ENCODE measurements at places on chromosomes 2 and 18. TPM values are rescaled to one million over a fixed set of nuclear protein-coding genes. Genes with fewer than 3 reads are reported as not detected.

DNA sequence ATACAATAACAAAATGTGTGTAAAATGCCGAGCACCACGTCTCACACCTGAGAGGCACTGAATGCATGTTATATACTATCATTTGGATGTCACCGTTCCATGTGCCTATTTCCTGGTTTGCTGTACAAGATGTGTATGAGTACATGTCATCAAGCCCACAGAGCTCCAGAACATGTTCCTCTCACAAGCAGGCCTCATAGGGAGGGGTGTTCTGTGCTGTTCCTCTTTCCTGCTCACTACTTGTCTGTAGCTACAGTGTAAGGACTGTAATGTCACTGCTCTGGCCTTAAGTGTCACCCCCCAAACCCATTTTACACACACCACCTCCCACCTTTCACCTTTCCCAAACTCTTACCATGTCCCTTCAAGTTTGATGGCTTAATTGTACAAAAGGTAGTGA, 1.8 kb downstream of the AFF3 start:
- no peak for DNase-seq
- peaks cover 17% of the 10 kb centered on the region for H3K4me1 ChIP-seq
- no peak overlapping the region for H3K27ac ChIP-seq
- H3K36me3 ChIP-seq: no peaks in the 10 kb centered on the region
- peaks cover 40% of the 10 kb centered on the region for H3K27me3 ChIP-seq

- no peaks in the 10 kb centered on the region for H3K4me1 ChIP-seq
- H3K4me3 ChIP-seq: no peak overlapping the region
- H3K27ac ChIP-seq: no peak overlapping the region
- no peak for DNase-seq
- H3K36me3 ChIP-seq: no peaks in the 10 kb centered on the region
Measured at GRCh38 chr2:205764270-205764746, 82.0 kb downstream of the NRP2 start.

- no peak for DNase-seq
- H3K4me1 ChIP-seq: no peaks in the 10 kb centered on the region
- H3K27me3 ChIP-seq: peaks cover 46% of the 10 kb centered on the region
- no peak overlapping the region for H3K27ac ChIP-seq
Measured at GRCh38 chr2:134489732-134490384, 228.9 kb downstream of the TMEM163 start.

DNA sequence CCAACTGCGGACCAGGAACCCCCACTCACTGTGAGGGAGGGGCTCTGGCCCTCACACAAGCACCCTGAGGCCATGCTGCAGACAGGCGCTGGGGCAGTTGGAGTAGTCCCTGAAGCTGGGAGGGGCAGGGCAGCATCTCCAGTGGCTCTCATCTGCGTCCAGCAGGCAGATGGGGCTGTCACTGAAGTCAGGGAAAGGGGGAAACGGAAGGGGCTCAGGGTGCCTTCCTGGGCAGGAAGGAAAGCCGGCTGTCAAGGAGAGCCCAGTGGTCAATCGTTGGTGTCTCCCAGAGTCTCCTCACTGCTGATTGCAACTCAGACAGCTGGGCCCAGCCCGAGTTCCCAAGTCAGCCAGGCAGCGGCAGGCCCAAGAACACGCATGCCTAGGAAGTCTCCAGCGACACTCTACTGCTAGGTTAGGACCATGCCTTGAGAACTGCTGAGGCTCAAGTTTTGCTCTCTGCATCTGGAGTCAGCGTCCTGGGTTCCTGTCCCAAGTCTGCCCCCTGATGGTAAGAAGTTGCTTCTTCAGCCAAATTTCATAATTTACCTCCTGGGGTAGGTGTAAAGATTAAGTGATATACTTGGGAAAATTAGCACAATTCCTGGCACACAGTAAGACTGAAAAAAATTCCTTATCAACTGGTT, 27.4 kb upstream of the NMUR1 start:
- H3K27ac ChIP-seq: peak overlapping the region; percentile 78
- H3K27me3 ChIP-seq: peaks cover 4% of the 10 kb centered on the region
- DNase-seq: peak; percentile 85
- H3K4me3 ChIP-seq: peak overlapping the region; percentile 51

GRCh38 chr2:156340377-156340776, 7.9 kb upstream of the NR4A2 start:
- DNase-seq: no peak
- no peaks in the 10 kb centered on the region for H3K36me3 ChIP-seq

DNA sequence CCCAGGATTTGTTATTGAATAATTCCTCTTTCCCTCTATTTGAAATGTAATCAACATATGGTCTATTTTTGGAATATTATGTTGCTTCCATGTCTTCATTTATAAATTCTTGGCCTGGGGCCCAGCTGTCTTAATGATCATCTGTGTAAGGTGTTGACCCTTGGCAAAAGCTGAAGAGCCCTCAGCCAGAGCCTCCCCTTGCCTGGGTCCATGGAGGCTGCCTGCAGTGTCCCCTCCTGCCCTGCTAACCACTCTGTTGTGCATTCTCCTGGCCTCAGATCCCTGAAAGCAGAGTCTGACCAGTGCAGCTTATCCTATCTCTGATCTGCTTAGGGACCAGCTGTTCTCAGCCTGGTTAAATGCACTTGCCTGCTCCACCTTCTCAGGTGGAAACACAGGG, 226.1 kb upstream of the APCDD1 start:
- no peaks in the 10 kb centered on the region for H3K36me3 ChIP-seq
- no peak for DNase-seq
- H3K4me3 ChIP-seq: no peak overlapping the region
- no peak overlapping the region for H3K27ac ChIP-seq
- H3K27me3 ChIP-seq: no peaks in the 10 kb centered on the region
- H3K4me1 ChIP-seq: no peaks in the 10 kb centered on the region

GRCh38 chr2:85318222-85319074, 9.3 kb downstream of the TGOLN2 start:
- peaks cover 55% of the 10 kb centered on the region for H3K4me1 ChIP-seq
- no peak for DNase-seq
- peak overlapping the region; percentile 16 for H3K4me3 ChIP-seq
- peaks cover 69% of the 10 kb centered on the region for H3K36me3 ChIP-seq
- peak overlapping the region; percentile 51 for H3K27ac ChIP-seq
- H3K27me3 ChIP-seq: no peaks in the 10 kb centered on the region

- no peak overlapping the region for H3K27ac ChIP-seq
- H3K4me3 ChIP-seq: no peak overlapping the region
- H3K4me1 ChIP-seq: no peaks in the 10 kb centered on the region
- DNase-seq: no peak
- peaks cover 12% of the 10 kb centered on the region for H3K27me3 ChIP-seq
Measured at GRCh38 chr2:224062481-224063297, 23.6 kb upstream of the SERPINE2 start.

DNA sequence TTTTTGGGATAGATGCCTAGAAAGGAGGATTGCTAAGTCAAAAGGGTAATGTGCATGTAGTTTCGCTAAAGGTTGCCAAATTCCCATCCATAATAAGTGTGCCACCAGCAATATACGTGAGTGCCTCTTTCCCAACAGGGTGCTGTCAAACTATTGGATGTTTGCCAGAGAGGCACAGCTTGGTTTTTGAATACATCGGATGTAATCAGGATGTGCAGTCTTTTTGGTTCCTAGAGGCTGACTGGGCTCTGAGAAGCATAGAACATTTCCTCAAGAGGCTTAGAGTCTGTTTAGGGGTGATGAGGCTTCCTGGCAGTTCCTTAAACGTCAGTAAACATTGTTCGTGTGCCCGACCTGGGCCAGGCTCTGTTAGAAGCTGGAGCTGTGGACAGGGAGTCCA, 28.0 kb downstream of the AGAP1 start:
- no peaks in the 10 kb centered on the region for H3K4me1 ChIP-seq
- H3K4me3 ChIP-seq: no peak overlapping the region

GRCh38 chr2:97743913-97744312, 30.5 kb downstream of the ZAP70 start:
- no peaks in the 10 kb centered on the region for H3K27me3 ChIP-seq
- no peak overlapping the region for H3K4me3 ChIP-seq
- peaks cover 83% of the 10 kb centered on the region for H3K4me1 ChIP-seq
- no peak for DNase-seq
- H3K27ac ChIP-seq: peak overlapping the region; percentile 83

GRCh38 chr18:24989760-24990593, 362.0 kb downstream of the ZNF521 start:
- H3K27me3 ChIP-seq: no peaks in the 10 kb centered on the region
- no peak overlapping the region for H3K27ac ChIP-seq
- DNase-seq: no peak

DNA sequence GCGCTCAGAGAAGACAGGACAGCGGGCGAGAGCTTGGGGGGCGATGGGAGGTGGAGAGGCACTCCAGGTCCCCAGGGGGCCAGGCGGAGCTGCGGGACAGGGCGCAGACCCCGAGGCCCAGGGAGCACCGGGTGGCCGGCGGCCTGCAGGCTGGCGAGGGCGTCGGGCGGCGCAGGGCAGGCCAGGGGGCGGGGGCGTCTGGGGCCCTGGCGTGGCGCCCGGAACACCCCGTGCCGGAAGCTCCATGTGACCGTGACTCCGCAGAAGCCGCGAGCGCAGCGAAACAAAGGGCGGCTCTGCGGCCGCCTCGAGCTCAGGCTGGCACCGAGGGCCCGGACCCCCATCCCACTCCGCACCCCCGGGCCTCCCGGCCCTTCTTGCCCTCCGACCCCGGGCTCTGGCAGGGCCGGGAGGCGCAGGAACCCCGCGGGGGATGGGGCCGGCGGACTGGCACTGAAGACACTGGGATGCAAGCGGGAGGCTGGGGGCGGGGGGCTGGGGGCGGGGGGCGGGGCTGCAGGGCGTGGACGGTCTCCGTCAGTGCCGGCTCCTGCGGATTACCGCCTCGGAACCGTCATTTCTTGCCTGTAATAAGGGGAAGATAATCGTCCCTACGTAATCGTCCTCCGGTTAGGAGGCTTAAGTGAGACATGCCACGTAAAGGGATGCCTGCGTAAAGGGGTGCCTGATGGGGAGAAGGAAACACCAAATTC, 19.1 kb downstream of the SH2D6 start:
- peaks cover 36% of the 10 kb centered on the region for H3K4me1 ChIP-seq
- H3K36me3 ChIP-seq: no peaks in the 10 kb centered on the region
- H3K27me3 ChIP-seq: no peaks in the 10 kb centered on the region
- peak; percentile 79 for DNase-seq

GRCh38 chr2:237042101-237042500, 43.6 kb upstream of the COPS8 start:
- no peaks in the 10 kb centered on the region for H3K36me3 ChIP-seq
- peaks cover 10% of the 10 kb centered on the region for H3K27me3 ChIP-seq

- no peak overlapping the region for H3K27ac ChIP-seq
- DNase-seq: no peak
- H3K4me1 ChIP-seq: peaks cover 3% of the 10 kb centered on the region
- no peaks in the 10 kb centered on the region for H3K27me3 ChIP-seq
- no peak overlapping the region for H3K4me3 ChIP-seq
Measured at GRCh38 chr2:32772638-32773447, 145.0 kb downstream of the TTC27 start.

DNA sequence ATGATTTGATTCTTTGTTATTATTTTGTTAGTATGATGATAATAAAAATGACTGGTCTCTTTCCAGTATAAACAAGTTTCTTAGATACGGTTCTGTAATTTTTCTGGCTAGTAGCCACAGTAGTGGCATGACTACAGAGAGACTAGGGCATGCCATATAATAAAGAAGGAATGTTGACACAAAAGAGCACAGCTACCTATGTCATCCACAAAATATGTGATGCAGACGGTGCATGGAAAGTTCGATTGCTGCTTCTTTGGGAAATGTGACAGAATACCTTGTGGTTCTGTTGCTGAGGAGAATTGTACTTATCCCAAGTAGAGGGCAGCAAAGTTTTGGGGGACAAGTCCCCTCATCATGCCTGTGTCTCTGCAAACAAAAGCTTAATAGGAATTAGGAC, 26.1 kb upstream of the SETBP1 start:
- H3K27me3 ChIP-seq: peaks cover 34% of the 10 kb centered on the region
- no peaks in the 10 kb centered on the region for H3K36me3 ChIP-seq
- DNase-seq: no peak
- no peak overlapping the region for H3K4me3 ChIP-seq
- no peak overlapping the region for H3K27ac ChIP-seq
- H3K4me1 ChIP-seq: no peaks in the 10 kb centered on the region

DNA sequence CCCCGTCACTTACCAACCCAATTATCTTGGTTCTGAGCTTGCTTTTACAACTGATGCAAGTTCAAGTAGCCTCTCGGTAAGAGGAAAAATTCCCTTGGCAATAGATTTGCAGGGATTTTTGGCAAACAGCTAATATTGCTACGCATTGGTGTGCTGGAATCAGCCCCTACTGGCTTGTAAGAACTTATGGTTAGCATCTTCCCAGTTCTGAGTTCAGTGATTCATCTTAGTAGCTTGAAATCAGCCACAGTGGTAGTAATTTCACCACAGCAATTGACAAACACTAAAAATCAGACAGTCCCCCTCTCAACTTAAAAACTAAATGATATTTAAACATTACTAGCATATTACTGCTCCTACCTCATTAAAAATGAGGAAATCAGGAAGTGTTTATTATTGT, 5.9 kb upstream of the RAX start:
- H3K4me1 ChIP-seq: peaks cover 2% of the 10 kb centered on the region
- peaks cover 81% of the 10 kb centered on the region for H3K27me3 ChIP-seq
- no peak overlapping the region for H3K27ac ChIP-seq
- no peaks in the 10 kb centered on the region for H3K36me3 ChIP-seq
- H3K4me3 ChIP-seq: no peak overlapping the region

DNA sequence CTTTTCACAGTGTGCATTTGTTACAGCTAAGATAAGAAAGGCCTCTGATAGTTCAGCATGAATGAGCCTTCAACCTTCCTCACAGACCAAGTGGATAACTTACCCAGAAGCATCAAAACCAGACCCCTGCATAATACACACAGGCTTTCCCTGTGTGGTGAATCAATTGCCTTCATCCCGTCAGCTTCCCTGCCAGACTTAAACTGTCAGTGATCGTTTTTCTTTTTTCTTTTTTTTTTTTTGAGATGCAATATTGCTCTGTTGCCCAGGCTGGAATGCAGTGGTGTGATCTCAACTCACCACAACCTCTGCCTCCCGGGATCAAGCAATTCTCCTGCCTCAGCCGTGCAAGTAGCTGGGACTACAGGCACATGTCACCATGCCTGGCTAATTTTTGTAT, 20.5 kb upstream of the SLC35F5 start:
- DNase-seq: no peak
- H3K4me3 ChIP-seq: no peak overlapping the region
- peaks cover 4% of the 10 kb centered on the region for H3K27me3 ChIP-seq

AMMECR1L gene
- total RNA-seq: 18.5 TPM

PROC gene
- not detected for total RNA-seq

CRYGC gene
- not detected for total RNA-seq

HOXD3 gene
- not detected for total RNA-seq

RGPD4 gene
- total RNA-seq: 0.54 TPM

GCG gene
- total RNA-seq: not detected

UGT1A3 gene
- not detected for total RNA-seq

ALPI gene
- not detected for total RNA-seq

SNTG2 gene
- total RNA-seq: 0.37 TPM

FOXI3 gene
- not detected for total RNA-seq

GPR39 gene
- total RNA-seq: not detected

IKZF2 gene
- 14.7 TPM for total RNA-seq

Data from activated CD8-positive, alpha-beta memory T cell treated with anti-CD3 and anti-CD28 coated beads, Interleukin-2, amount 10 ng/mL, durations not matched to agents 7 days and 5 days (primary cell).